Hair follicle dermal papilla cell (primary cell): ENCODE measurements at places on chromosomes 7 and 10. TPM values are rescaled to one million over a fixed set of nuclear protein-coding genes. Genes with fewer than 3 reads are reported as not detected.

Gene DLX6
- not detected in 2 replicates for total RNA-seq

Gene ELAPOR2
- 5.6 and 6.7 TPM in 2 replicates for total RNA-seq

Gene MUC12
- total RNA-seq: under 0.01 TPM in 1 of 2 replicates, not detected in the other

Gene ECHDC3
- 9.4 and 22.7 TPM in 2 replicates for total RNA-seq

Gene NKX2-3
- not detected in 2 replicates for total RNA-seq

Gene ACSM6
- not detected in 2 replicates for total RNA-seq

Gene OPN4
- total RNA-seq: not detected in 2 replicates

Gene HSPA12A
- 11.3 and 11.8 TPM in 2 replicates for total RNA-seq

Gene CCSER2
- 49.7 and 52.6 TPM in 2 replicates for total RNA-seq

Gene LRRD1
- total RNA-seq: 0.16 TPM in 1 of 2 replicates, not detected in the other

Gene GPR37
- total RNA-seq: 0.73 and 1.5 TPM in 2 replicates

Gene IFIT1B
- under 0.01 TPM in 1 of 2 replicates, not detected in the other for total RNA-seq

Gene EXOC4
- total RNA-seq: 106 and 121 TPM in 2 replicates

Gene SLC26A4
- total RNA-seq: 0.16 and 0.24 TPM in 2 replicates

Gene TET1
- 9.2 and 14.3 TPM in 2 replicates for total RNA-seq

Gene HDAC9
- total RNA-seq: 13.0 and 16.4 TPM in 2 replicates
